ENCODE measurements at places on chromosomes 5 and 9.

- DNase-seq: peak; percentile 20
Measured at GRCh38 chr9:84917366-84918070, 248.0 kb downstream of the NTRK2 start.

DNA sequence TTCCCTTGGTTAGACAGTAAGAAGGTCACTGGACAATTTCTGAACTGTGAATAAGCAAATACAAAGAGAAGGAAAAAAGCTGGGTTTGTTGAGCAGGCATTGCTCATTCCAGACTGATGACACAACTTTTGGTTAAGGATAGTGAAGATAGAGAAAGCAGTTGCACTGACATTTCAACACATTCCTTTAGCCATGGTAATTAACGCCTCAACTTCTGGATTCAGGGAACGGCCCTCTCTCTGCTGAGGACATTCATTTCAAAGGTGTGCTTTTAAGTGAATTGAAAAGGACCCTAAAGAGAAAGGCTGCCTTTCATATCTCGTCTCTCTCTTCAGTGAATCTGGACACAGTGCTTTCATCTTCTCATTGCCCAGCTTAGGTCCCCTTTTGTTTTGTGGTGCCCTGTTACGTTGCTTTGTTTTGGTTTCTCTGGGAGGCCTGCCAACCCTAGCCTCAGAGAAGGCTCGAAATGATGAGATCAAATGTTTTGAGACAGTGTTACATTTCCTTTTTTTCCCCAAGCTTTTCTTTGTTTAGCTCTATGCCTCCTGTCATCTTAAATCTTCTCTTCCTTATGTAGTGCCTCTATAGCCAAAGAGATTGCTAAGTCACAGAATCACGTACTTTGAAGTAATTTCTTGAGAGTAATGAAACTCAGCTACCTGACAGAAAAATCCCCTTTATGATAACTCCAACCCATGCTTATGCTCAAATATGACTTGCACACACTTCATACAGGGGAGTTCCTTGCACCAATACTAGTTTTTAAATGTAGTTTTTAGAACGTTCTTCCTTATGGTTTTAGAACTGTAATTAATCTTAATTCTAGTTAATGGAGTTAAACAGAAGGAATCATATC lies 94.4 kb upstream of the IFNE start:
- DNase-seq: peak; percentile 19

GRCh38 chr5:169809281-169809680 lies 171.0 kb downstream of the INSYN2B start:
- no peak for DNase-seq

GRCh38 chr5:159681661-159682060 lies 234.6 kb upstream of the ADRA1B start:
- DNase-seq: no peak

GRCh38 chr5:17004441-17005106 lies 68.5 kb upstream of the MYO10 start:
- no peak for DNase-seq

DNA sequence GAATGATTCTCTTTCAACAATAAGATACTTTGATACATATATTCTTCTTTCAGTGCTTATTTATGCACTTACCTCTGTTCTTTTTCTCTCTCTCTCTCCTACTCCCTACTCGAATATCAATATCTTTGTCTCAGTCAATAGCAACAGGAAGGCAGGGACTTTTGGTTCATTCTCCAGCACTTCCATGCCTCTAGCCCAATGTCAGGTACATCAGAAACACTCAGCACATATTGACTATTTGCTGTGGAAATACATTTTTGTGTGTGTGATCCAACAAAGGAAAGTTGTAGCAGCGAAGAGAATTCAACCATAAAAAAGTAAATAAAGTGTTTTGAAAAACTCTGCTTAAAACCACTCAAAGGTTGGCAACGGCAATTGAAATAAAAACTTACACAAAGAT lies 12.6 kb downstream of the DIRAS2 start:
- DNase-seq: no peak

- DNase-seq: peak; percentile 26
Measured at GRCh38 chr9:129141066-129142041, 30.1 kb downstream of the PTPA start.

GRCh38 chr5:13133951-13134350 lies 810.5 kb downstream of the DNAH5 start:
- no peak for DNase-seq

DNA sequence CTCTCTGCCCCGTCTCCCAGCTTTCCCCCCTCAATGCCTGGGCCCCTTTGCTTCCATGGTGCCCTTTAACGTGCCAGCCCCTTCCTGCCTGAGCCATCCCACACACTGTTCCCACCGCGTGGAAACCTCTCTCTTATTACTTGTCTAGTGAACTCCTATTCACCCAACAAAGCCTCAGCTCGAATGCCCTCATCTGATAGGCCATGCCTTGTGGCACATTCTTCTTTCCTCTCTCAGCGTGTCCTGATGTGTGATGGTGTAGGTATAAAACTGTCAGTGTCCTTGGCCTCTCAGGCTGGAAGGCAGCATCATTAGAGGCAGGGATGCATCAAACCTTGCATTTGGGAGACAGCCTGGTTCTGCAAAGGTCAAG lies 152.3 kb downstream of the OLFM1 start:
- DNase-seq: no peak

DNA sequence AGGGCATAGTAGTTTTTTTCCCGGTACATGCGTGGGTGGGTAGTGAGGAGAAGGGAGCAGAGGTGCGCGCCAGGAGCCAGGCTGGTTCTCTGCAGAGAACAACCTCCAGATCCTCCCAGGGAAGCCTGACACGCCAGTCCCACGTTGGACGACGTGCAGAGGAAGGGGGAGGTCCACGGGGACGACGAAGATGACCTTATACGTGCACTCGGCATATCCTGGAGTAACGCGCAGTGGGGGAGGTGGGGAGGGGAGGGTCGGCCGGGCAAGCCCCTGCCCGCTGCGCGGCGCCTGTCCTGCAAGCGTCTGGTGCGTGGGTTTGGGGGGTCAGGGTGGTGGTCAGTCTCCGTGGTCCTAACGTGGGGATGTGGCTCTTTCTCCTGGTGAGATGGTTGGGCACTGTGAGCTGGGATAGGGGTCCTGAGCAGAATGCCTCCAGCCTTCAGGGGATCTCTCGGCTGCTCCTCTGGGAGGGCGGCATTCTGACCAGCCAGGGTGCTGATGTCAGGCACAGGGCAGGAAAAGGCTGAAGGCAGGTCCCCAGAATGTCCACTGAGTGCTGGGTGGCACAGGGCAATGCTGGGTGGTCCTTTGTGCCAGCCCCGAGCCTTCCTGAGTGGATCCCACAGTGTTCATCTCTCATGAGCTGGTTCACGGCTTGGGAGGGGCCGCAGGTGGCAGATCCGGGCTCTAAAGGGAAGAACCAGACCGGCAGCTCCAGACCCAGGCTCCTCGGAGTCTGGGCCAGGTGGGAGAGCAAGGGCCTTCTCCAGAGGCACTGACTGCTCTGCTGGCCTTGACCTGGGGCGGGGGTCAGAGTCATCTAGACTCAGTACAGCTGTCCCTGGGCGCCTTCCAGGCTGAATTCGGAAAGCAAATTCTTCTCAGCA lies 10.5 kb upstream of the SCGB3A1 start:
- DNase-seq: no peak

- DNase-seq: no peak
Measured at GRCh38 chr5:83099001-83099400, 21.7 kb downstream of the XRCC4 start.

DNA sequence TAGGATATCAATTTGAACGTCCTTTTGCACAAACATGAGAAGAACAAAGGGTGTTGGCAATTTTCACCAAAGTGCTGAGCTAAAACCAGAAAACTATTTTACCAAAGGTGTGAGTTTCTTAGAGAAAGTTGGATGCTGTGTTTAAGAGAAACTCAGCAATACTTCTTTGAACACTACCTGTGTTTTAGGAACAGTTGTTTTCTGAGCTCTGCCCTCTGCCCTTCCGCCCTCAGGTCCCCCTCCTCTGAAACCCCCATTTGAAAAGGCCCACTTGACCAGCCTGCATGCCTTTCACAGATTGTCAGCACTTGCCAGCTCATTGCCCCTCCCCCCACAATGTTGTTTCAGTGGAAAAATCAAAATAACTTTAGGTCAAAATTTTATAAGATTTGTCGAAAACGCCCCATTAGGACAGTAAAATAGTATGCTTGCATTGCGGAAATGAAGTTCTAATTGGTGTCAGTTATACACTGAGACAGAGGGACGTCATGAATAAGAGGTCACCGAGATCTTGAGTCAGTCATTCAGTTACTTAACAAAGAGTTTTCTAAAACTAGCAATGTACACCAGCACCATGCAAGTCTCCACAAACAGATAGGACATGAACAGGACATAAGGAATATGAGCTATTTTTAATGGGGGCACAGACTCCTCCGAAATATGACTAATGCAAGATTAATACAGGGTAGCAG lies 61.9 kb upstream of the IL7R start:
- no peak for DNase-seq

DNA sequence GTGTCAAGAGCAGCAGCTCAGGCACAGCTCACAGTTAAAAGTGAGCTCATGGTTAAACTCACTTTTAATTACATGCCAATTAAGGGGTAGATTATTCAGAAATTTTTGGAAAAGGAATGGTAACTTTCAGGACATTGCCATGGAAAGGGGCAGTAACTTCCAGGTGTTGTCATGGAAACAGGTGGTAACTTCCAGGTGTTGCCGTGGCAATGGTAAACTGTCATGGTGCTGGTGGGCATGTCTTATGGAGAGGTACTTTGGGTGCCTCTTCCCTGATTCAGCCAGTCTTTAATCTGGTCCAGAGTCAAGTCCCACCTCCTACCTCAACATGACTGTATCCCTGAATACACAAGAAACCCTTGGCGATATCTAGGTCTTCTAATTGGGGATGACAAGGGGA lies 223.2 kb upstream of the TAS2R1 start:
- no peak for DNase-seq

DNA sequence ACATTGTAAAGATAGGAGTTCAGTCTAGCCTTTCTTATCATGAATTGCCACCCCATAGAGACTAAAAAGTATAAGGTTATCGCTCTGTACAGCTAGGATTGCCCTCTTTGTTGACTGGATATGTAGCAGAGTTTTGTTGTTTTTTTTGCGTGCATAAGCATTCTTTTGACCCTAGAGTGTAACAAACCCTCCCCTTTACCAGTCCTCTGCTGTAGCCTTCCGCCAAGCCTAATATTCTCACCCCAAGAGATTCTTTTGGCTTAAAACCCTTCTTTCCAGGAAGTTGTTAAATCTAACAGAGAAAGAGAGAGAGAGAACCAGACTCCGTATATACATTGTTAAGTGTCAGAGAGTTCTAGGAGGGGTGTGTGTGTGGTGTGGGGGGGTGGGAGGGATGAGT lies 113.9 kb downstream of the FGF1 start:
- DNase-seq: no peak

GRCh38 chr9:109109967-109110328 lies 9.8 kb downstream of the TMEM245 start:
- no peak for DNase-seq

DNA sequence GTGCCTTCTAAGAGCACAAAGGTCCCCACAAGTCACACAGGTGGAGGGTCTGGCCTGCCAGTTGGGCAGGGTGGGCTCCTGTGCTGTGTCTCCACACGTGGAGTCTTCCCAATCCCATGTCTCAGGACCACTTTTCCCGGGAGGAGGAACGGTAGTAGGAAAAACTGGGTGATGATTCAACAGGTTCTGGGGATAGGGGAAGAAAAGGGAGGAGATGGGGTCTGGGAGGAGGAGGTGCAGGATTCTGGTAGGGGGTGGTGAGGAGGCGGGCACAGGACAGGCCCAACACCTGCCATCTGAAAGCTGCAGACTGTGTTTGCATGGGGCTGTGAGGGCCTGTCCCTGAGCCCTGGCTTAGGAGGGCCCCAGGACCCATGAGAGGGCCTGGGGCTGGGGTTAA lies 215.2 kb downstream of the HSPA4 start:
- DNase-seq: no peak

- peak; percentile 2 for DNase-seq
Measured at GRCh38 chr9:105921057-105921726, 226.9 kb downstream of the TMEM38B start.

DNA sequence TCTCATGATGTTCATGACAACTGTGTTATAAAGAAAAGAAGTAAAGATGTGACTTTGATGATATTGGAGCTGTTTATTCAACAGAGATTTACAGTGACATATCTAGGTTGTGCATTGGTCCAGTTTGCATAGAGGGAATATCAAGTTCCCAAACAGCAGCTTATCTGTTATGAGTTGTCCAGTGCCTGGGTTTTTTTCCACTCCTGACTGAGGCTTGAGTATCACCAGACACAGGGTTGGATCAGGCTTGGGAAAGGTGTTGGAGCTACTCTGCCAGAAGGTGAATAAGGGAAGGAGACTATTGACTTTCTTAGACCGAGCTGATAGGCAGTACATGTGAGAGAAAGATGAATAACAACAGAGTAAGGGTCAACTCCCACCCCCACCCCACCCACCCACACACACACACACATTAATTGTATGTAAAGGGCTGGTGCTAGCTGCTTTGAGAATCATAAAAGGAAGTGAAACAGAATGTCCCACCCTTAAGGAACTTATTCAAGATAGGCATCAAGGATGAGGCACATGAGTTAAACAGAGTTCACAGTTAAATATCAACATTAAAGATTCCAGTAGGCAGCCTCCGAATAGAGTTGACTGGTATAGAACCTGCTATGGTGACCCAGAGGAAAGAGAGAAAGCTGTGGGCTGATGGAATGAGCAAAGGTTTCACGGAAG lies 33.0 kb upstream of the RASGRF2 start:
- no peak for DNase-seq

GRCh38 chr9:101671567-101671966 lies 66.9 kb downstream of the GRIN3A start:
- no peak for DNase-seq

GRCh38 chr5:53922508-53923498 lies 362.4 kb downstream of the NDUFS4 start:
- no peak for DNase-seq

DNA sequence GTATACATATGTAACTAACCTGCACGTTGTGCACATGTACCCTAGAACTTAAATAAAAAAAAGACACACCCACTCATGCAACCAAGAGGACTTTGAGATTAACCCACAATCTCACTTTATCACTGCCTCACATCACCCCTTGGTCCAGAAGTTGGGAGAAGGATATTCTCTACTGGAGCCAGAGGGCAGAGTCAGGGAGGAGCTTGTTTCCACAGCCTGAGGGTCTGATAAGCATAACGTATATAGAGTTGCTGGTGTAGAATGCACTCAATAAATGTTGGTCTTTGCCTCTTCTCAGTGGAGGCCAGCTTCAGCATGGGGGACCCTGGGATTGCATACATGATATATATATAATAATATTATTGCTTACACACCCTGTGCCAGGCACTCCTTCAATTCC lies 10.1 kb downstream of the KCNV2 start:
- DNase-seq: no peak

DNA sequence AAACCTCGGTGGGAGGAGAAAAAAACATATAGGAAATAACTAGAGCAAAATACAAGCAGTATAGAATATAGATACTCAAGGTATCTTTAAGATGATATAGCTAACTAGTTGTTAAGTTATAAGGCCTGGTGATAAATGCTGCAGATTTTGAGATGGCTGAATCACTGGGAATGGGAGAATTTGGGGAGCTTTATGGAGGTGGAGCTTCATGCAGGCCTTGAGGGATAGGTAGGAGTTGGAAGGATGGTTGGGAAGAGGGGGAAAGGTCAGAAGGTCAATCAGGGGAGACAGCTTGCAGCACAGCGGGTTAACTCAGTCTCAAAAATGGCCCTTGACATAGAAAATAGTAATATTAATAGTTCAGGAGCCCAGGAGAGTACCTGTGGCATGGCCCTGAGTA lies 34.8 kb downstream of the RAI14 start:
- no peak for DNase-seq
